ENCODE measurements at places on chromosomes 4 and X.

DNA sequence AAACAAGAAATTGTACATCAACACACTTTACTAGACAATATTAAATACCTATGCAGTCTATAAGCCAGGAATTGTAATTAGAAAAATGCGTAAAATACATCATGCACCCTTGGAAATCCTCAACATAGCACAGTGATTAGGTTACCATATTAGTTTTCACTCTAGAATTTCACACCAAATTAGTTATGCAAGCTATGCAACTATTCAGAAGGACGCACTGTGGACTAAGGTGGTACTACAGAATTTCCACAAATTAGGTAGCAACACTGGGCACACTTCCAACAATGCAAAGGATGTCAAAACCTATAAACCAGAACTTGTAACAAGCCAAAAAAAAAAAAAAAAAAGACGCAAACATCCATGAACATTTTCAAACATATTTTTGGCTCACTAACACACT lies 71.1 kb upstream of the ZCCHC13 start:
- no peak for DNase-seq

- DNase-seq: no peak
Observed at GRCh38 chrX:154748712-154749339, 2.1 kb downstream of the GAB3 start.

DNA sequence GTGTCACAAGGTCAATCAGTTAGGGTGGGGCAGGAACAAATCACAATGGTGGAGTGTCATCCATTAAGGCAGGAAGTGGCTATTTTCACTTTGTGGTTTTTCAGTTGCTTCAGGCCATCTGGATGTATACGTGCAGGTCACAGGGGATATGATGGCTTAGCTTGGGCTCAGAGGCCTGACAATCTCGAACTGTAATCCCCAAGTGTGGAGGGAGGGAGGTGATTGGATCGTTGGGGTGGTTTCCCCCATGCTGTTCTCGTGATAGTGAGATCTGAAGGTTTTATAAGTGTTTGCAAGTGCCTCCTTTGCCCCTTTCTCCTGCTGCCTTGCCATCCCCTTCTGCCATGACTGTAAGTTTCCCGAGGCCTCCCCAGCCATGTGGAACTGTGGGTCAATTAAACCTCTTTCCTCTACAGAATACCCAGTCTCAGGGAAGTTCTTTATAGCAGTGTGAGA lies 36.7 kb upstream of the STS start:
- DNase-seq: no peak

DNA sequence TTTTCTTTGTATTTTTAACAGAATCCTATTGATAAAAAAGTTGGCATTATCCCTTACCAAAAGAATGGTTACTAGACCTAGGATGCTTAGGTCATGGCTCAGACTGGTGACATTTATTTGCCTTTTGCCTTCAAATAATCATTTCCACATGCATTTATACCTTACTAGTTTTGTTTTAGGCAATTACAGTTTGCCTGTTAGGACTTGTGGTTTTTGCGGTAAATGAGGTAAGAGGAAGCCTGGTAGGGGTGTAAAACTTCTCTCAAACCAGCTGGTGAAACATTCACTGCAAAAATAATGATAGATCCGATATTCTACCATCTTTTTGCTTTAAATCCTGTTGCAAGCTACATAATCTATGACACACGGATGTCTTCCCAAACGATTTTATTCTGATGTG lies 12.1 kb downstream of the LAMP2 start:
- DNase-seq: no peak

DNA sequence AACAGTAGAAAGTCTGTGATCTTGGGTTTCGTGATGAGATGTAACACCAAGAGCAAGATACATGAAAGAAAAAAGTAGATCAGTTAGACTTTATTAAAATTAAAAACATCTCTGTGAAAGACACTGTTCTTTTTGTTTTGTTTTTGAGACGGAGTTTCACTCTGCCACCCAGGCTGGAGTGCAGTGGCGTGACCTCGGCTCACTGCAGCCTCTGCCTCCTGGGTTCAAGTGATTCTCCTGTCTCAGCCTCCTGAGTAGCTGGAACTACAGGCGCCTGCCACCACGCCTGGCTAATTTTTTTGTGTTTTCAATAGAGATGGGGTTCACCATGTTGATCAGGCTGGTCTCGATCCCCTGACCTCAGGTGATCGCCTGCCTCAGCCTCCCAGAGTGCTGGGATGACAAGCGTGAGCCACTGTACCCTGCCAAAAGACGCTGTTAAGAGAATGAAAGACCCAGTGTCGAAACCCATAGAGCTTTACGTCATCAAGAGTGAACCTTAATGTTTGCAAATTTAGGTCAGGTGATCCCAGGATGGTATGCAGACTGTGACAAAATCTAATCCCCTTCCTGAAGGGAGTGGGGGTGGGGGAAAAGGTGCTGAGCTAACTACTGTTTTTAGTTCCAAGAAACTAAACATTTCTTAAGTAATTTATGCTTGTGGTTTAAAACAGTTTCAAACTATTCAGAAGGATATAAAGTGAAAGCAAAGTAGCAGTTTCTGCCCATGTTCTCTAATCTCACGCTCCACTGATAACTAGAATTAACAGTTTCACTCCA lies 8.0 kb downstream of the OFD1 start:
- no peak for DNase-seq

GRCh38 chrX:105706041-105706440 lies 116.3 kb upstream of the NRK start:
- DNase-seq: no peak

DNA sequence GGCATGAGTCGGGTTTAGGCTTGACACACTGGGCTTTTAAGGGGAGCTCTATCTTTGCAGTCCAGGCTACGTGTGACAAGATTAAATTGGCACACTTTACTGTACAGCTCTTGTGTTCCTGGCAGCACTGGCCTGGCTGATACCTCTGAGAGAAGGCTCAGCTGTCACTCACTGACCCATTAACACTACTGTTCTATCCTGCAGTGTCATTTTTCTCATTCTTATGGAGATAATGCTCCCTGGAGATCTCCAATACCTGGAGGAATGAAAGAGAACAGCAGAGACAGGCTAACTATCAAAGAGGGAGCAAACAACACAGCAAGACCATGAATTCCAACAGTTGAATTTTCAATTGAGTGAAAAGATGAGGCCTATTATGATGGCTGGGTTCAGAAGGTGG lies 1.7 kb upstream of the PDHA2 start:
- DNase-seq: no peak

GRCh38 chr4:124684301-124684700 lies 28.2 kb downstream of the ANKRD50 start:
- no peak for DNase-seq

DNA sequence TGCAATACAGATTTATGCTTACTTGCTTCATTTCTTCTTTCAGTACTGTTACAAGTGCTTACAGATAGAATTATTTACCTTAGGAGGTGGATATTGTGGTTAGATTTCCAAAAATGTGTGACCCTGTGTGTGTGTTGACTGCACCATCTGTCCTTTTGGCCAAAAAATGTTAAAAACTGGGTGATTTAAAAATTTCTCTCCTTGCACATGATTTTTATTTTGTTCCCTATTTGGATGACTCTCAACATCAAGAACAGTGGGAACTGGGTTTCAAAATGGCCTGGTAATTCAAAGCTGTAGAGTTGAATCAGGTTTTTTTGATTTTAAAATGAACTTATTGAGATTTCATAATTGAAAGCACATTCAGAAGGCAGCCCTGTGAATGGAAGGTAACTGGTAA lies 1132.9 kb downstream of the RAPGEF2 start:
- no peak for DNase-seq

- DNase-seq: peak; percentile 40
Observed at GRCh38 chr4:112170451-112170993, 25.3 kb downstream of the FAM241A start.

- DNase-seq: no peak
Observed at GRCh38 chr4:8707045-8707781, 114.6 kb downstream of the CPZ start.

- peak; percentile 24 for DNase-seq
Observed at GRCh38 chrX:19889582-19890342, 2.4 kb upstream of the SH3KBP1 start.

DNA sequence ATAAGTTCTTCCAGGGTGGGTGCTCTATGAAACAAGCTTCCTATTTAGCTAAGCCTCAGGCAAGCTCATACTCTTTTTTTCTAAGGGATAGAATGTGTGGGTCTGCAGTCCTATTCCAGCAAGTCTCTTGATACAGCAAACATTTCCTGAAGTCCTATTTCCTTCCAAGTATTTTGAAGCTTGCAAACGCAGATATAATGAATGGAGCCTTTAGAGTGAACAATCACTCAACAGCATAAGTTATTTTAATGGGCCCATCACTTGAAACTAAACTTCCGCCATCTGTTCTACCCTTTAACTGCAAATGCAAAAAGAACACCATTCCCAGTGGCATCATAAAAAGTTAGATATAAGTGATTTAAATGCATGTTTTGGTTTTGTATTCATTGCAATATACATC lies 108.3 kb upstream of the TAPT1 start:
- no peak for DNase-seq

GRCh38 chrX:77786365-77786680 lies 307 bp upstream of the ATRX start:
- no peak for DNase-seq

GRCh38 chrX:53621418-53621986 lies 65.0 kb downstream of the HUWE1 start:
- DNase-seq: no peak

DNA sequence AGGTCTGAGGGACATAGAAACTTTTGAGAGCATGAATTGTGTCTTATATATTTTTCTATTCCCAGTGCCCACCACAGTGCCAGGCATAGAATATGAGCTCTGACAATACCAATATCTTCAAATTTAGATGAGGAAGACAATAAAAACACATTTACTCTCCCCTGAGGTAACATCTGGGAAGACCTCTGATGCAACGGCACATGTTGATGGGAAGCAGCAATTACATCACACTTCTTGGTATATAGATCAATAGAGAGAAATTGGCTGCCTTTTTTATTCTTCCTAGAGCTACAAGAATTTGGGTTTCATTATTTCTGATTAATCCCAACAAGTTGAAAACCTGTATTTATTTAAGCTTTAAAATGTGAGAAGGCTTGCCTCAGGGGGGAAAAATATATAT lies 67.4 kb upstream of the SMAD1 start:
- no peak for DNase-seq

DNA sequence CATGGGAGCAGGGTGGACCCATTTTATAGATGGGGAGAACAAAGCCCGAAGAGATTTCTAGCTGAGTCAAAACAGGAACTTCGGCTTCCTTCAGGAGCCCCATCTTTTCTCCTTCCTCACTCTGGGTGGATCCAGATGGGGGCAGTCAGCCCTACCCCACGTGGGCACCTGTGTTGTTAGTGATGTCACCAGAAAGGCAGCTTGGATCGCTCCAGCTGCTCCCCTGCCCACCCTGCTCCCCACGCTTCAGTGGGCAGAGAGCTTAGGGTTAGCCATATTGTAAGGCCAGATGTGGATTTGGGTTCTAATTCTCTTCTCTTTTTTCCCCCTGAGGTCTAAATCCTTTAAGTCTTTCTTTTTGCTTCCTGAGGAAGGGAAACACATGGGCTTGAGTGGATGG lies 132.3 kb upstream of the PJA1 start:
- DNase-seq: no peak

DNA sequence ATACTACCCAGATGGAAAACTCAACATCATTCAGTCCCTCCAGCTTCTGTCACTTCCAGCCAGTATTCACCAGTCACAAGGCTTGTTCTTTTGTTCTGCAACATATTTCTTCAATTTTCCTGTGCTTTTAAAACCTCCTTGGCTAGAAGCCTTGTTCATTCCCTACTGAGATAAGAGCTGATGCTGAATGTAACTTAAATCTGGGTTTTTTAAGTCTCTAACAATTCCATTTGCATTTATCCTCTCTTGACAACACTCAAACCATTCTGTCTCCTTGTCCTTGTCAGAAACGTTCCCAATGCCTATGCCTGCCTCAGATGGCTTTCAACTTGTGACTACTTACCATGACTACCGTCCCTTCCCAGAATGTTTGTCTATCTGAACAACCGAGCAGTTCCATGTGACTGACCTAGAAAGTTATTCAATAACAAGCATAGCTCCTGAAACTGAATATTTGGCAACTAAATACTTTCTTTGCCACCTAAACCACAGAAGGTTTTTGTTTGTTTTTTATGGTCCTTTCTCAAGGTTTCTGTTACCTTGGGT lies 682.9 kb upstream of the GALNTL6 start:
- DNase-seq: no peak

Measured in HTR-8/SVneo (cell line).